Small intestine (tissue), 16 donors: ENCODE measurements at places on chromosomes 7 and 10. TPM values are rescaled to one million over a fixed set of nuclear protein-coding genes. Genes with fewer than 3 reads are reported as not detected.

- H3K4me3 ChIP-seq, result no peak overlapping the region
- H3K27me3 ChIP-seq, result peaks cover 2% of the 10 kb centered on the region
- H3K36me3 ChIP-seq, result no peaks in the 10 kb centered on the region
- H3K4me1 ChIP-seq, result no peaks in the 10 kb centered on the region
- DNase-seq, result peak; percentile 17
- no peak overlapping the region for H3K27ac ChIP-seq
These were observed 11.5 kb upstream of the TAS2R39 start for GRCh38 chr7:143171697-143172096.

DNA sequence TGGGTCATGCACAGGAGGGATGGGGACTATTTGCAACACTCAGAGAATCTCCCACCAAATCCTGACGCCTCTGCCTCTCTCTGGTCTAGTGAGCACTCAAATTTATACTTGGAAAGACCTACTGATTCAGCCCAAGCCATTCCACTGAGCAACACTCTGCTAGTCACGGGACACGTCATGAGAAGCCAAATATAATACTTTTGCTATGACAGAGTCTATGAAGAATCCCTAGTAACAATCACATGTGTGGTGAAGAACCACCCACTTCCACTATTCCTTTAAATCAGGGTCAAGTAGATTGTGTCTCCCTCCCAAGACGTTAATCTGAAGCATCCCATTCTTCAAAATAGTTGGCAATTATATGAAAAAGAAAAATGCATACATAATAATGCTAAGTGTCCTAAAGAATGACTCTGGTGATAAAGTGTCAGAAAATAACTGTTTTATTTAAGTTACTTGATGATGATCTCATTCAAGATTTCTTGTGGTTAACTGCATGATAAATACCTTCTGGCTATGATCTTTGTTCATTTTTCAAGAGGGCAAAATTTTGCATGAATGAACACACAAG, 28.5 kb downstream of the CHCHD3 start:
- no peak overlapping the region for H3K4me3 ChIP-seq
- DNase-seq, result no peak
- no peak overlapping the region for H3K27ac ChIP-seq
- H3K4me1 ChIP-seq, result no peaks in the 10 kb centered on the region
- no peaks in the 10 kb centered on the region for H3K36me3 ChIP-seq

DNA sequence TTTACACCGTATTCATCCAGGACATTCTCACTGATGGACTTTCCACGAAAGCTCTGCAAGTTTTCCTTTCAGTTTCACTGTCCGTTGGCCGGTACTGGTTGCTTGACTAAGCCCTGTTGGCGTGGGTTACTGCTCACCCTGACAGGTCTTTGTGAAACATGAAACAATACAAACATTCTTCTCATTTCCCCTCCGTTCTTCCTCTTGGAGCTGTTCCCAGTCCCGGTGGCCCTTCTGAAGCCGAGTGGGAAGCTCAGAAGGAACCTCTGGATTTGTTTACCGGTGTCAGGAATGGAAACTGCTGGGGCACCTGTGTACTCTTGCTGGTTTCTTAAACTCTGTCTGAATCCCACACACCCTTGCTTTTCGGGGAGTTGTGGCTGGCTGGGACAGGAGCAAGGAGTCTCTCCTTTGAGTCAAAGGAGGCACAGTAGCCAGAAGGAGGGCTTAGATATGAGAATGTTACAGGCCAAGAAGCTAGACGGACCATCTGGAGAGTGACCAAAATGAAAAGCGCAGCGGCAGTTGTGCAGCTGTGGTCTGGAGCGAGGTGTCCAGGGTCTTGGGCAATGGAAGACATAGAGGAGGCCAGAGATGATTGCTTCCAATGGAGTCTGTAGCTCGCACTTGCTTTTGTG, 45.7 kb downstream of the LYZL2 start:
- peaks cover 4% of the 10 kb centered on the region for H3K4me1 ChIP-seq
- no peaks in the 10 kb centered on the region for H3K27me3 ChIP-seq
- DNase-seq, result peak; percentile 82
- H3K27ac ChIP-seq, result peak overlapping the region; percentile 84
- H3K36me3 ChIP-seq, result no peaks in the 10 kb centered on the region

DNA sequence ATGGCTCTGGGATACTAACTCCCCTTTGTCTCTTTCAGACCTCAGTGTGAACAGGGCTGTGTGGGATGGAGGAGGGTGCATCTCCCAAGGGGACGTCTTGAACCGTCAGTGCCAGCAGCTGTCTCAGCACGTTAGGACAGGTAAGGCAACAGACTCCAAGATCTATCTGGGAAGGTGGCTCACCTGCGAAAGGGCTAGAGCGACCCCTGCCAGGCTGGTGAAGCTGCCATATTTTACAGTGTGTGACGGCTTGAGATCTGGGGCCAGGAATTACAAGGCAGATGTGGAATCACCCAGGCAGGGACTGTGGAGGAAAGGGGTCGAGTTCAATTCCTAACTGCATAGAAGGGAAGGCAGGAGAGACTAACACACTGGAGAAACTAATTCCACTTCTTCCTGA, 11.2 kb downstream of the MUC17 start:
- H3K4me1 ChIP-seq, result no peaks in the 10 kb centered on the region
- H3K36me3 ChIP-seq, result no peaks in the 10 kb centered on the region
- no peak overlapping the region for H3K27ac ChIP-seq
- H3K27me3 ChIP-seq, result no peaks in the 10 kb centered on the region
- H3K4me3 ChIP-seq, result no peak overlapping the region

GRCh38 chr10:132329565-132330485, 2.2 kb upstream of the LRRC27 start:
- H3K36me3 ChIP-seq, result no peaks in the 10 kb centered on the region
- H3K4me3 ChIP-seq, result no peak overlapping the region
- no peaks in the 10 kb centered on the region for H3K27me3 ChIP-seq

GRCh38 chr10:4246881-4247358, 461.9 kb upstream of the KLF6 start:
- H3K27me3 ChIP-seq, result no peaks in the 10 kb centered on the region
- DNase-seq, result no peak
- H3K4me3 ChIP-seq, result no peak overlapping the region

DNA sequence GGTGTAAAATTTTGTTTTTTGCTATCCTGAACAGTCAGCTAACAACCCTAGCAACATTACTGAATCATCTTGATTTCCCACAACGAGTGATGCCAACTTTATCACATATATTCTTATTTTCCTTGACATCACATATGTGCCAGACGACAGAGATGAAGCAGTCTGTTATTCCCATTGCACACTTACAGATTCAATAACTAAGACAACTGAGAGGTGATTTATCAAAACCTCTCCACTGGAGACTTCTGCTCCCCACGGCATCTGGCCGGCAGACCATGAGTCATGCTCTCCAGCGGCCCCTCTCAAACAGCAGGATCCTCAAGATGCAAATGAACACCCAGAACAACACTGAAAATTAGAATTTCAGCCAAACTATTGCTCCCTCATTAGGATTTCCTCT, 57.1 kb downstream of the AMPH start:
- H3K27me3 ChIP-seq, result no peaks in the 10 kb centered on the region
- DNase-seq, result no peak
- no peaks in the 10 kb centered on the region for H3K4me1 ChIP-seq
- no peak overlapping the region for H3K4me3 ChIP-seq
- H3K36me3 ChIP-seq, result no peaks in the 10 kb centered on the region

GRCh38 chr7:94529516-94529915, 19.9 kb downstream of the CASD1 start:
- no peaks in the 10 kb centered on the region for H3K4me1 ChIP-seq
- no peaks in the 10 kb centered on the region for H3K36me3 ChIP-seq
- H3K27me3 ChIP-seq, result no peaks in the 10 kb centered on the region

DNA sequence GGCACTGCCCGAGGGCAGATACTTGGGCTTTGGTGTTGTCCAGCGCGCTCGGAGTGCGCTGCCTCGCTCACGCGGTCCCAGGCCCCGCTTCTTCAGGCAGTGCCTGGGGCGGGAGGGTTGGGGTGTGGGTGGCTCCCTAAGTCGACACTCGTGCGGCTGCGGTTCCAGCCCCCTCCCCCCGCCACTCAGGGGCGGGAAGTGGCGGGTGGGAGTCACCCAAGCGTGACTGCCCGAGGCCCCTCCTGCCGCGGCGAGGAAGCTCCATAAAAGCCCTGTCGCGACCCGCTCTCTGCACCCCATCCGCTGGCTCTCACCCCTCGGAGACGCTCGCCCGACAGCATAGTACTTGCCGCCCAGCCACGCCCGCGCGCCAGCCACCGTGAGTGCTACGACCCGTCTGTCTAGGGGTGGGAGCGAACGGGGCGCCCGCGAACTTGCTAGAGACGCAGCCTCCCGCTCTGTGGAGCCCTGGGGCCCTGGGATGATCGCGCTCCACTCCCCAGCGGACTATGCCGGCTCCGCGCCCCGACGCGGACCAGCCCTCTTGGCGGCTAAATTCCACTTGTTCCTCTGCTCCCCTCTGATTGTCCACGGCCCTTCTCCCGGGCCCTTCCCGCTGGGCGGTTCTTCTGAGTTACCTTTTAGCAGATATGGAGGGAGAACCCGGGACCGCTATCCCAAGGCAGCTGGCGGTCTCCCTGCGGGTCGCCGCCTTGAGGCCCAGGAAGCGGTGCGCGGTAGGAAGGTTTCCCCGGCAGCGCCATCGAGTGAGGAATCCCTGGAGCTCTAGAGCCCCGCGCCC, at the start of gene NPY:
Gene NPY (plus strand): TSS at position 294 of the 802 bp plus-strand sequence. CDS start 1,051 bp downstream, outside the sequence.
- H3K4me1 ChIP-seq, result no peaks in the 10 kb centered on the region
- H3K27ac ChIP-seq, result no peak within 1 kb of the TSS
- no peak within 1 kb of the TSS for H3K4me3 ChIP-seq
- no peaks in the 10 kb centered on the region for H3K36me3 ChIP-seq

GRCh38 chr10:132375116-132375794, 21.7 kb upstream of the PWWP2B start:
- no peaks in the 10 kb centered on the region for H3K36me3 ChIP-seq
- H3K27ac ChIP-seq, result no peak overlapping the region
- H3K27me3 ChIP-seq, result no peaks in the 10 kb centered on the region

- H3K4me1 ChIP-seq, result no peaks in the 10 kb centered on the region
- H3K36me3 ChIP-seq, result no peaks in the 10 kb centered on the region
These were observed 58.3 kb downstream of the SHOC2 start for GRCh38 chr10:110977662-110978061.

DNA sequence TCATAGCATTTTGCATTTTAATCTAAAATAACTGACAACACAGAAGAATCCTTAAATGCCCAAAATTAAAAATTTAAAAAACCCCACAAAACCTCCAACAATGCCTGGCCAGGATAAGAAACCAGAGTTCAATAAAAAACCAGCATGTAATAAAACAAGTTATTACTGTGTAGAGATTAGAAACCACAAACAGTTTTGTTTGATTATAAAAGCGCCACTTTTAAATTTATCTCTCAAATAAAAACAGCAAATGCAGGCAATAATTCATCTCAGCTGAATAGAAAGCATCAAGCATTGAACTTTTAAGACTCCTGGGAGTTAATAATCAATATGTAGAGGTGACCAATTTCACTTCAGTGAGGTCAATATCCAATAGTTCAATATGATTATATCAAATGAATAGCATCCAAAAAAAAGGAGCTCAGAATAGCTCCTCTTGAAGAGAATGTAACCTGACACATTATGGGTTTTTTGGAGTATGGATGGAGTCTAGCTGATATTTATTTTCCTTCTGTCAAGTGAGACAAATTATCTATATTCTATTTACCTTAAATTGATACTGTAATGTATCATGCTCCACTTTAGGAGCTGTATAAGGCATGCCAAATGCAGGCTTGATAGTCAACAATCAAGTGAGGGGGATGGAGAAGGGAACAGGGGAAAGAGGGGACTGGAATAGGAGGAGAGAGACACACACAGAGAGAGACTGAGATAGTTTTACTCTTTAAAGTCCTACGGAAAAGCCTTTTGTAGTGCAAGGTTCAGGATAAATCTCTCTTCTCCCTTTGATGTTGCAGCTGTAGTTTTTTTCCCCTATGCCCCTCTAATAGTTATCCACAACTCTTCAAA, 130.9 kb downstream of the RSU1 start:
- H3K27ac ChIP-seq, result no peak overlapping the region
- H3K27me3 ChIP-seq, result no peaks in the 10 kb centered on the region
- no peak overlapping the region for H3K4me3 ChIP-seq
- no peaks in the 10 kb centered on the region for H3K36me3 ChIP-seq
- no peak for DNase-seq

DNA sequence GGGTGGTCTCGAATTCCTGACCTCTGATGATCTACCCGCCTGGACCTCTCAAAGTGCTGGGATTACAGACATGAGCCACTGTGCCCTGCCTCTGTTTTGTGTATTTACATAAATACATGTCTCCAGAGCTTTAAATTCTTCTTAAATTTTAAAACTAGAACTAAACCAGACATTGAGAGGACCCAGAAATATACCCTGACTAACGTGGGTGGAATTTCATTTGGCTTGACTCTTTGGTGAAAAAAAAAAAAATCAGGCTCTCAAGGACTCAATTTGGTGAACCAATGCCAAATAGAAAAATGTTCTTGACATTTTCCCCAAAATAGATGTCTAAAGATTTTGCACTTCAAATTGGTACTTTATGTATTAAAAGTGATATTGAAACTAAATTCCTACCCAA, 16.6 kb upstream of the FAS start:
- H3K4me3 ChIP-seq, result no peak overlapping the region
- H3K27ac ChIP-seq, result no peak overlapping the region
- H3K4me1 ChIP-seq, result no peaks in the 10 kb centered on the region
- DNase-seq, result no peak
- no peaks in the 10 kb centered on the region for H3K36me3 ChIP-seq

DNA sequence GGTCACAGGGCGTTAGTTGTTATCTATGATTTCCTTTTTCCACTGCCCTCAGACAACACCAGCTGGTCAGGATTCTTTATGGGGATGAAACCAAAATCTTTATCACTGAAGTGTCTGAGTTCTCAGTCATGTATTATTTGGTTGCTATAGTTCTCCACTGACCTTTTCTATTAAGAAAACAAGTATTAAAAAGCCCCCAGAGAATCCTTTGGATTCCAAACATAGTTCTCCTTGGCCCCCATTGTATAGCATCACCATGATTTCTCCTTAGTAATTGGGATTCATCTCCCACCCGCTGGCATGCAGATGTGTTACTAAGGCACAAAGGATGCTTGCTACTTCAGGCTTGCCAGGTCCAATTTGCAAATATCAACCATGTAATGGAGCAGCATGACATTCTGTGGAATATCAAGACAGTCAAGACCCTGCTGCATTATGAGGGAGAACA, 94.3 kb downstream of the IQUB start:
- H3K36me3 ChIP-seq, result no peaks in the 10 kb centered on the region
- no peak for DNase-seq
- no peaks in the 10 kb centered on the region for H3K27me3 ChIP-seq
- no peak overlapping the region for H3K27ac ChIP-seq

DNA sequence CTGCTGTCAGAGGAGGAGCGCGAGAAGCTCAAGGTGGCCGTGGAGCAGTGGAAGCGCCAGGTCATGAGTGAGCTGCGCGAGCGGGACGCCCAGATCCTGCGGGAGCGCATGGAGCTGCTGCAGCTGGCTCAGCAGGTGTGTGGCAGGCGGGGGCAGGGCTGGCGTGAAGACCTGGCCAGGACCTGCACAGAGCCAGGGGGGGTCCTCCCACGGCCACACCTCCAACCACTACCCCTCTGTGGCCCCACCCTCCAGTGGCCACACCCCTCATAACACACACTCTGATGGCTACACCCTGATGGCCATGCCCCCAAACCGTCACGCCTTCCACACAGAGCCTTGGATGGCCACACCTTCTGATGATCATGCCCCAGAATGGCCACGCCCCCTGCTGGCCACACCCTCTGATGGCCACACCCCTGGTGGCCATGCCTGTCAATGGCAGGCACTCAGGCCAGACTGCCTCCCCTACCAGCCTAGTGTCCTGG, 23.4 kb upstream of the DPYSL4 start:
- peak; percentile 34 for DNase-seq
- no peak overlapping the region for H3K27ac ChIP-seq
- H3K36me3 ChIP-seq, result no peaks in the 10 kb centered on the region
- no peaks in the 10 kb centered on the region for H3K4me1 ChIP-seq
- H3K4me3 ChIP-seq, result no peak overlapping the region
- H3K27me3 ChIP-seq, result no peaks in the 10 kb centered on the region

STEAP1 gene
- polyA plus RNA-seq, result 0.67 TPM

AKR1C8 gene
- 0.06 TPM for polyA plus RNA-seq

ZFAND4 gene
- polyA plus RNA-seq, result 11.7 TPM

RHBDD2 gene
- 67.0 TPM for polyA plus RNA-seq
